ENCODE measurements at places on chromosomes 3 and 15.
A peak's percentile ranks its signal among the peaks of the same experiment; 100 is the strongest.

DNA sequence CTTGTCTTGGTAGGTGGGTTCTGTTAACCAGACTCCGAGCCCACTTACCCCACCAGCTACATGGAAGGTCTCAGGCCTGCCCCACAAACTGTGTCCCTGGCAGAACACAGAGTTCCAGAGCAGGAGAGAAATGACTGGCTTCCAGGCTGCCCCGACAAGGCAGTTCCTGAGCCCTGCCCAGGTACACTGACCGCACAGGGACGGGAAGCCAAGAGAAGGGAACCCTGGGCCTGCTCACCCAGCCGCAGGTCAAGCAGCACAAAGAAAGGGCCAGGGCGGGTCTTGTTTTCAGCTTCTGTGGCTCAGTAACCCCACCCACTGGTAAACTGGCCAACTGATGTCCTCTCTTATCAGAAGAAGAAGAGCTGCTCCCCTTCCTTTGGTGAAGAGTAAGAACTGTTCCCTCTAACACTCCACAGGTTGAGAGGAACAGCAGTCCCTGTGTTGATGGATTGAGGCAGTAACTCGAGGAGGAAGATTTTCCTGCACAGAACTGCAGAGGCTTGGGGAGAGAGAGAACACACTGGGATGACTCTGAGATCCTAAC is 68.4 kb downstream of the CRTC3 start:
- no peak for DNase-seq

- DNase-seq: no peak
Measured at GRCh38 chr3:58116985-58117384, 93.8 kb downstream of the DNASE1L3 start.

- no peak for DNase-seq
Measured at GRCh38 chr15:99137111-99137546, 32.2 kb downstream of the SYNM start.

- DNase-seq: no peak
Measured at GRCh38 chr15:53681056-53681455, 78.4 kb downstream of the WDR72 start.

DNA sequence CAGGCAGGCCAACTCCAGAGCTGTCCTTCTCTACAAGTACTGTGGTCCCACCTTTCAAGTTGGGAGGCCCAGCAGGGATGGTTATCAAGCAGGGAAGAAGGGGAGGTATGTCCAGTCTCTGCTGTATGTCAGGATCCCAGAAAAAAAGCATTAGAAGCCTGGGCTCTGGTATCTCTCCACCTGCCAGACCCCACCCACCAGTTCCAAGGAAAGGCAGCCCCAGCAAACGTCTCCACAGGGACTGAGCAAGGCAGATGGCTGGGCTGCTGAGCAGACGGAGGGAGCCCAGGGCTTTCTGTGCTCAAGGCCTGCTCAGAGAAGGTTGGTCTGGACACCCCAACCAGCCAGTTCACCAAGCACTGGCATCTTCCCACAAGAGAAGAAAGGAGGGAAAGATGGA is 287.8 kb downstream of the XXYLT1 start:
- no peak for DNase-seq

DNA sequence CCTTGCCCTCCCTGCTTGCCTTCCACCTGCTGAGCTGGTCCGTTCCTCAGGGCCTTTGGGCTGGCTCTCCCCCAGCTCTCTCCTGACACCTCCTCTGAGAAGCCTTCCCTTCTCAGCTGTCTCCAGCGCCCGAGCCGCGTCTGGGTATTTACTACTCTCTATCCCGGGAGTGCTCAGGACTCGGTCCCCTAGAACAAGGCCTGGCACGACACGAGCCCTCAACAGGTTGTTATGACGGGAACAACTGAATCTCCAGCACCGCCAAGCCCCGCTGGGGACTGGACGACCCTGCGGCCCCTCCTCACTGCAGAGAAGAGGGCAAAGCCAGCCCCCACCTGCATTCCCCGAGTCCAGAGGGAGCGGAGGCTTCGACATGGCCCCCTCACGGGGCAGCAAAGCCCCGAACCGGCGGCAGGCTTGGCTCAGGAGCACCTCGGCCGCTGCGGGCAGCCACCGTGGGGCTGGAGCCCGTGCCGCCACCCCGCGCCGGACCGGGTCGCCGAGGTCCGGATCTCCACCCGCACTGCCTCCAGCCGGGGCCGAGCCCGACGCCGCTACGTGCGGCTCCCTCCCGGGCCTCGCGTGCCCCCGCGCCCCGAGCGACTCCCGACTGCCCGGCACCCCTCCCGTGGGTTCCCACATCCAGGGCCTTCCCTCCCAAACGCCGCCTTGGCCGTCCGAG is 792 bp downstream of the TPRA1 start:
- DNase-seq: no peak

GRCh38 chr3:69005071-69005790 is 8.3 kb downstream of the EOGT start:
- no peak for DNase-seq

- no peak for DNase-seq
Measured at GRCh38 chr3:194296454-194297263, 54.5 kb downstream of the CPN2 start.

DNA sequence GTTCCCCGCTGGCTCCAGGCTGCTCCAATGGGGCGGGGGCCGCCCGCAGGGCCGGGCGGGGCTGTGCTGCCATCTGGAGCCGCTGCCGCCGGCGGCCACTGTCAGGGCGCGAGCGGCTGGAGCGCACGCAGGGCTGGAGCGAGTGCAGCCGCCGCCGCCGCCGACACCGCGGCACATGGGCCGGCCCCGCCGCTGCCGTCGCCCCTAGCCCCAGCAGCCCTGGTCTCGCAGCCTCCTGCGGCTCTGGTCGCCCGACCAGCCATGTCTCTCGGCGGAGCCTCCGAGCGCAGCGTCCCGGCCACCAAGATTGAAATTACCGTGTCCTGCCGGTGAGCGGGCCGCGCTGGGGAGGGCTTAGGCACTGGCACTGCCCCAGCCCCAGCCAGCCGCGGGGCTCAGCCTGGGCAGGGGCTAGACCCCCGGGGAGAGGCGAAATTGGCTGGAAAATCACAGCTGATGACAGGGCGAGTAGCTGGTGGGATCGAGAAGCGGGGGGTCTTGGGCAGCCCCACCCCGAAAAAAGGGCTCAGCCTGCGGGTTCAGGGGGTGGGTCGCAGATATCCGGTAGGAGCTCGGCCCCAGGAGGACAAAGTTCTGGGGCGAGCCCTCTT is at the start of gene CPNE9:
Gene CPNE9 (plus strand): TSS at position 98 of the 611 bp plus-strand sequence. CDS start 164 bp downstream, at position 262.
- no peak for DNase-seq

DNA sequence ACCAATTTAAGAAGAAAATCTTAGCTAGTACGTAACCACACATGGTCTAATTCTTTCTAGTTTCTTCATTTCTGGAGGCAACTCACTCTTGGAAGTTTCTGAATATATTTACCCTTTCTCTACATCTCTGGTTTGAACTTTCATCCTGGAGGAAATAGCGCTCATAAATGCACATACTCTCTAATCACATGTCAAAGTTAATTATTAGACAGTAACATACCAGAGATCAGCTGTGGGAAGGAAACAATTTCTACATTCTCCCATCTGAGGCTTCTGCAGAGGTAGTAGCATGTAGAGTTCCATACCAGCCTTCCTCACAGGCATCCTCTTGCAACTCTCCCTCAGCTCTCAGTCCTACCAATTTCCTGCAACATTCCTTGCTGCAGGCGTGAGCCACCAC is 132.5 kb downstream of the RBPMS2 start:
- no peak for DNase-seq

DNA sequence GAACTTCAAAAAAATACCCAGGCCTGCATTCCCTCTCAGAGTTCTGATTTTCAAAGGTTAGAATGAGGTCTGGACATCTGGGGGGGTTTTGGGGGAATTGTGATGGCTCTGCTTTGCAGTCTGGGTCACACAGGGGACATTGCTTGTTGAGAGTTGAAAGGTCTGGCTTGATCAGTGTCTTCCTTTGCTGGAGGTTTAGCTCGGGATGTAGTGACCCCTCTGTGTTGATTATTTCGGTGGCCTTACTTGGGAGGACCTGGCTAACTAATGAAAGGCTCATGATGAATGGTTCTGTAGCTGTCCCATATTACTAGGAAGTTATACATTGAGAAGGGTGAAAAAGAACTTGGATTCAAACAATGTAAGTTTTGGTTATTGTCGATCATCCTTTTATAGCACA is 23.7 kb downstream of the TPM1 start:
- no peak for DNase-seq

DNA sequence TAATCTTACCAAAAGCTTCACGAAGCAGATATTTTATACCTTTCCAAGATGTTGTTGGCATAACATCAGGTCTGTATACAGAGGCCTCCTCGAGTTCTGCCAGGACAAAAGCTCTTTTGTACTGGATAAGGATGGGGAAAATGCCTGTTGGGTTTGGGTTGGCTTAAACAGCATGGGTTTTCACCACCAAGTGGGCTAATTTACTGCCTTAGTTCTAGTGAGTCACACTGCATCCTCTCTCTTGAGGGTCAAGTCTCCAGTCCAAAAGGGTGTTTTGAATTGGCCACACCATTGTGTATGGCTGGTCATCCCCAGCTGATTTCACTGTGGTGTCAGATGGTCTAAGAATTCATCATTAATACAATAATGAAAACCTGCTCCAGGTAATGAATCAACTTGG is 26.1 kb upstream of the BHLHE40 start:
- no peak for DNase-seq

DNA sequence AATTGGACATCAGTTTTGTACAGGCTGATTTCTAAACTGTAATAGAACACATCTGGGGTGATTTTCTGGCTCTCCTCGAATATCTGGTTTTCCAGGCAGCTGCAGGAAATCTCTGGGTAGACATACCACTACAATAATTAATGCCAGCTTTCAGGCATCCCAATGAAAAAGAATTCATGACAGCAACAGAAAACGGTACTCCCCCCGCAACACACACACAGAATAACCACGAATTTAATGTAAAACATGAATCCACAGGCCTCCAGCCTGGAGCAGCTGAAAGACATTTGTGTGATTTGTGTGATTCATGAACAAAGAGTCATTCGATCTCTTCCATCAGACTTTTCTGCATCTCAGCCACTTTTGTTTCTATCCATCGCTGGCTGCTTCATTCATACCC is 262.2 kb downstream of the MAGI1 start:
- DNase-seq: no peak

- DNase-seq: peak; percentile 21
Measured at GRCh38 chr15:33737687-33738601, 230.4 kb upstream of the CHRM5 start.

GRCh38 chr3:161171639-161172552 is 49.2 kb upstream of the NMD3 start:
- DNase-seq: no peak

- DNase-seq: no peak
Measured at GRCh38 chr15:90863987-90864386, 4.4 kb upstream of the FURIN start.

- DNase-seq: no peak
Measured at GRCh38 chr15:66567897-66568296, 2.1 kb upstream of the LCTL start.

DNA sequence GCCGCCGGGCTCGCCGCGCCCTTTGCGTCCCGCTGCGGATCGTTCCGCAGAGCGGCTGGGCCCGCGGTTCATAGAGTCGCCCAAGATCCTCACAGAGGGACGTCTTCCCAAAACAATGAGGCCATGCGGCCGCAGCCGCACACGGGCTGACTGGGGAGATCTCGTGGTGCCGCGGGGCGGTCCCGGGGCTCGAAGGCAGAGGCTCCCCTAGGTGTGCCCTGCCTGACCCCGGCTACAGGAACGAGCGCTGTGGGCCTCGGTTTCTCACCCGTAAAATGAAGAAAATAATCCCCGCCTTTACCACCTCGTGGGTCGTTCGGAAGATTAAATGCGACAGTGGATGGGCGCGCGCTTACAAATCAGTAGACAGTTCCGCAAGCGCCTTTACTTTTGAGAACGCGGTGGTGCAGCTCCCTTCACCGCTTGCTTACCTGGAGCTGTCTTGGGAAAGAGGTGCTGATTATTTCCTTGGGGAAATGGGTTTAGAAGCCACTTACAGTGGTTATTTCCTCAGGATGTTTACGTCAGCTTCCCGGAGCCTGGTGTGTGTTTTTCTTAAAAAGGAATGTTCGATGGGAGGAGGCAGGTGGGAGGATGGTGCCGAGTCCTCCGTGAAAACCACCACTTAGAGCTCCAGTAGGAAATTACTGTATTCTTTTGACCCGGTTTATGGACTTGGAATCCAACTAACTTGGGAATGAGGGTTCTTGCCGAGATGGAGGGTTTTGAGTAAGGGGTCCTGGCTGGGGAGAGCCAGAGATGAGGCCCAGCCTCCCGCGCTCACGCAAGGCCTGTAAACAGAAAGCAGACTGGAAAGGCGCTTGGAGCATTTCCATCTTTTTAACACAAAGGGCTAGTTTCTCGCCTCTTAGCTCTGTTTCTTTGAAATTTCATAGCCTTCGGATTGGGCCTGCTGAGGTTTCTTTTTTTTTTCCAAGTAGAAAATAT is 1.9 kb upstream of the MEX3B start:
- DNase-seq: peak; percentile 9

GRCh38 chr15:63895194-63895593 is 61.4 kb upstream of the HERC1 start:
- no peak for DNase-seq

GRCh38 chr3:101677436-101678286 is 729 bp upstream of the ZBTB11 start:
- no peak for DNase-seq

DNA sequence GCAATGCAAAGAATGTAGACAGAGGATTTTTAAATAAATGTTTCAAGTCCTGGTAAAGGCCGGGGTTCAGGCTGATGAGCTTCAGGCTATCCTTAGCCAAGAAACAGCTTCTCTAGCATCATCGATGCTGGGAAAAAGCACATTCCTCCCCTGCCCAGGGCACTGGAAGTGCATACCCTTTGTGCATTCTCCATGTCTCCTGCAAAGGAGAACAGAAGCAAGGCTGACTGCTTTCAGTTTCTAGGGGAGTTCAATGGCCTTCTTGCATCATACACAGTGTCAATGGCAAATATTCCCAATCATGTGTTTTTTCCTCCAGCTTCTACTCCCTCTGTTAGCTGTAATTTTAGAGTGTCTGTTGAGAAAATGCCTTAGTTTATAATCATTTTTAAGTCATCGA is 59.9 kb downstream of the GPR176 start:
- DNase-seq: no peak

DNA sequence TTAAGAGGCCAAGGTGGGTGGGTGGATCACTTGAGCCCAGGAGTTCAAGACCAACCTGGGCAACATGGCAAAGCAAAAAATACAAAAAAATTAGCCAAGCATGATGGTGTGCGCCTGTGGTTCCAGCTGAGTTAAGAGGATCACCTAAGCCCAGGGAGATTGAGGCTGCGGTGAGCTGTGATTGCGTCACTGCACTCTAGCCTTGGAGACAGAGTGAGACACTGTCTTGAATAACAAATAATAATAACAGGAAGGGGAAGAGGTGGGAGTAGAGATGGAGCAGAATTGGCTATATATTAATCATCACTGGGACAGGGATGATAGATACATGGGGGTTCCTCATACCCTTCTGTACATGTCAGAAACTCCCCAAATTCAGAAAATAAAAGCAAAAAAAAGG is 23.8 kb upstream of the NMB start:
- peak; percentile 53 for DNase-seq

Data from activated CD4-positive, alpha-beta T cell treated with anti-CD3 and anti-CD28 coated beads, Interleukin-2, amount 50 U/mL, for 1 hour (primary cell).